ENCODE measurements at places on chromosomes 11 and 22. TPM values are rescaled to one million over a fixed set of nuclear protein-coding genes. Genes with fewer than 3 reads are reported as not detected.

CHADL gene
- total RNA-seq = 1.4 TPM

OR8G5 gene
- not detected for total RNA-seq

DNA sequence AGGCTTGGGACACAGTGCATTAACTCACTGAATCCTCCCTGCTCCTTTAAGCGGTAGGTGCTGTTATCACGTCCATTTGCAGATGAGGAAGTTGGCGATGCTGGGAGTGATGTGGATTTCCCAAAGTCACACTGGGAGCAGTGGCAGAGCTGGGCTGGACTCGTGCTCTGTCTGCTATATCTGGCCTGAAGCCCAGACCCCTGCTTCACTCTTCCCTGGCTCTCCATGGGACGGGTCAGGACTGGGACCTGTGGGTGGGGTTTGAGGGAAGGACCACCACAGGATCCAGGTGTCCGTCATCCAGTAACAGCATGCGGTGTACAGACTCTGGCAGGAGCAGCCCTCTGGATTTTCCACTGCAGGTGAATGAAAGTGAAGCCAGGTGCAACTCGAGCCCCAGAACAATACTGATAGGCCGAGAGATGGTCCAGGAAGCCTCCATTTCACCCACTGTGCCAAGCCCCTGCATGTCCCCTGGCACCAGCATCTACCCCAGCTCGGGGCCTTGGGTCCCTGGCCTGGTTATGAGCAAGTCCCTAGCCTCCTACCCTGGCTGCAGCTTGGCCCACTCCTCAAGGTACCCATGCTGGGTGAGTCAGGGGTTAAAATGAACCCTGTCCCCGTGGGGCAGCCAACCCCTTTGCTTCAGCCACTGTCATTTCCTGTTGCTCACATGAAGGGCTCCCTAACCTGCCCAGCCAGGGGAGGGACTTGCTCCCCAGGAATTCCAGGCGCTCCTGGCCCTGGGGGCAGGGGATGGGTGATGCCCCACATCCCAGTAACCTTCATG, 4.2 kb downstream of the USP2 start:
- no peak for DNase-seq

- DNase-seq = no peak
Measured at GRCh38 chr22:42319386-42319785, 48.9 kb upstream of the TCF20 start.

- DNase-seq = no peak
Measured at GRCh38 chr11:39462506-39462905, 1996.9 kb downstream of the LRRC4C start.

DNA sequence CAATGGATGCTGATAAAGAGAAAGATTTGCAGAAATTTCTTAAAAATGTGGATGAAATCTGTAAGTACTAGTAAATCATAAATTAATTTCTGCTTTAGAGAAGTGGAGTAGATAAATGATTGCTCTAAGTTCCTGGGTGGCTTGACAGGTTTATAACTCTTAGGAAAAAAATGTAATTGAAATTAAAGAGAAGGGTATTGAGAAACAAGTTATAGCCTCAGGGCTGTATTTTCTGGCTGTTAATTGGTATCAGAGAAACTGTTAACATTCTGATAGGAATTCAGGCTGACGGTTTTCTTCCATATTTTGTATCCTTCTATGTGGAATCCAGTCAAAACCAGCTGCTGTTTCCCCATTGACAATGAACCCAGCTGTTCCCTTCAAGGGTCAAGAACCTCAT, 1.9 kb downstream of the TTC12 start:
- no peak for DNase-seq

Data from activated T-cell treated with anti-CD3 and anti-CD28 coated beads, Interleukin-2, amount 50 U/mL, for 72 hours (primary cell).